T-helper 2 cell treated with Interferon-gamma antibody and Interleukin-4, amounts not matched to agents 5 μg/mL and 100 μg/mL, for 36 hours (primary cell): ENCODE measurements at places on chromosomes 12 and 14.

- no peak for DNase-seq
These were observed 54.3 kb downstream of the DENND5B start for GRCh38 chr12:31536672-31537071.

- DNase-seq = no peak
These were observed 1182.2 kb downstream of the FLRT2 start for GRCh38 chr14:86712176-86712575.

GRCh38 chr12:91968076-91968776, 177.4 kb downstream of the BTG1 start:
- DNase-seq = no peak

DNA sequence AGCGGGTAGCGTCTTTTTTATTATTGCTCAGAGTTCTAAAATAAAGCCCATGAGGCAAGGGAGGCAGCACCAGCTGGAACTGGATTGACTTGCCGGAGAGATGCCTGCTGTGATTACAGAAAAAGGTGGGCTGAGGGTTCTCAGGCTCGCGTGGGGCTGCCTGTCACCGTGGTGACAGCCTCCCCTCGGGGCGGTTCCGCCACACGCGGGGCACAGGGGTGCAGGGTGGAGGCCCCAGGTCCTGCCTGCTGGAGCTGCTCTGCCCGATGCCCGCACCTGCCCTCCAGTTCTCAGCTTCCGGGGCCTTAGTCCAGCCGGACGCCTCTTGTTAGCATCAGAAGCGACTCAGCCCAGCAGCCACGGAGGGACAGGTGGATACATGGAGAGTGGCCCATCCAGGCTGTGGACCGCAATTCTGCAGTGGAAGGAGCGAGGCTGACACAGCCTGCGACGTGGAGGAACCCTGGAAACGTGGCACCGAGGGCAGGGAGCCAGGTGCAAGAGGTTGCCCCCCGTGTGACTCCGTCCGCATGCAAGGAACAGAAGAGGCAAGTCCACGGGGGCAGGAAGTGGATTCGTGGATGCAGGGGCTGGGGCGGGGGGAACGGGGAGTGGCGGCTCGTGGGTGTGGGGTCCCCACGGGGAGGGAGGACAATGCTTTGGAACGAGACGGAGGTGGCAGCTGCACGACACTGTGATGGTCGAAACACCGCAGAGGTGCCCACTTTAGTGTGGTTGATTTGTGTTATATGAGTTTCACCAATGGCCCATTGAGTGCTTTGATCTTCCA, 79.5 kb downstream of the GALNT9 start:
- DNase-seq = no peak

DNA sequence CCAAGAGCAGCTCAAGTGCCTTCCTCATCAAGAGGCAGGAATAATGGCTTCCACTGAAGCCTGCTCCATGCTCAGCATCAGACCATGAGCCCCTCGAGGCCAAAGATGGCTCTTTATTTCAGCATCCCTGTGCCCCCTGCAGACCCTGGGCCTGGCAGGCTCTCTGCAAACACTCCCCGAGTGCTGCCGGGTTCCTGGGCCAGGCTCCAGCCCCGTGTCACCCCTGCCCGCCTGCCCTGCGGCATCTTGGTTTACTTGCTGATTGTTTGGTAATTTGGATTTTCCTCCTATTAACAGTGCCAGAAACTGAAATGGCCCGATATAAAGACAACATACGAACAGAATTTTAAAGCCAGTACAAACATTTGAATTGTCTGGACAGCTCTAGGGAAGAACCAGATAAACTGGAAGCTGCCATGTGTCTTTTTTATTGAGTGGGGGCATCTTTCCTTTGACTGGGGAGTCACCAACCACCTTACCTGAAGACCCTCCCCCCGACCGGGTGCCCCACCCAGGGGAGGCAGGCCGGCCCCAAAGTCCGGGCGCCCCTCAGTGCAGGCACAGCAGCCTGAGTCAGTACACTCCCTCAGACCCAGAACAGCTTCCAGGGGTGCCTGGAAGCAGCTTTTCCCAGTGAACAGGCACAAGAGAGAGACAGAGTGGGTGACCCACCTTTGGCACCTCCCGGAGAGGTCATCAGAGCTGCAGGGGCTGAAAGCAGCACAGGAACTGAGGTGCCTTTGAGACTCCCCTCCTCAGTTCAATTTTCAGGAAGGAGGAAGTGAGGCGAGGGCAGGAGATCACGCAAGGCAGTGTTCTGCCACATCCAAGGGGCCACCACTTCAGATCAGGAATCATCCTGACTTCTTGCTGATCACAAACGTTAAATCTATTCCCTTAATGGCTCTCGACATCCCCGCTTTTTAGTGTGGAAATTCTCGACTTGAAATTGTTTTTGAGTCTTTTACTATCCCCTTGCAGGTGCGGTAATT, 30.6 kb downstream of the ITPK1 start:
- DNase-seq = no peak
